Hematopoietic multipotent progenitor cell treated with erythropoietin and hydrocortisone succinate and interleukin-3 and kit ligand, for 8 days (in vitro differentiated cells): ENCODE measurements at places on chromosomes 11 and 22.

- no peak for DNase-seq
Measured at GRCh38 chr11:69540118-69541000, 58.9 kb downstream of the LINC01488 start.

DNA sequence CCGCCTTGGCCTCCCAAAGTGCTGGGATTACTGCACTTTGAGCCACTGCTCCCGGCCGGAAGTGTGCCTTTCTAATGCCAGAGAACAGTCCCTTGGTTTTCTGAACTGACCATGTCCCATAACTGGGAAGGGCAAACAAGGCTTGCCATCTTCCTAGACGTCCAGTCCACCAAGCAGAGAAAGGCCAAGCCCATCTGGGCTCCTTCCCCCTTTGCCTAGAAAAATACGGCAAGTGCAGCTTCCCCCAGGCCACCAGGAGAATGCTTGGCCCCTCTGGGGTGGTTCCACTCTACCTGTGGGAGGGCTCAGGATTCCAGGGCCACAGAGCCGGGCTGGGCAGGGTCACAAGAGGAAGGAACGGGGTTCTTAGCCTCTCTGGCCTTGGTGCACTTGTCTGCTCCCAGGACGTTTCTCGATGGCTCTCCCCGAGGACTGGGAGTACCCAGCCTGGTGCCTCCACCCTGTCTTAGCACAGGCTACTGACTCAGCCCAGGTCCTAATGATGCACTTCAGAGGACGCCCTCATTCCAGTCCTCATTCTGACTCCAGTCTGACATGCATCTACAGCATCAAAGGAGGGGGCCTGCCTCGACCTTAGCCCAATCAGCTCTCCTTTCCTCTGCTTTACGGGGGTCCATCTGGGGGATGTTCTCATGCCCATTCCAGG lies 1.2 kb downstream of the USP2 start:
- no peak for DNase-seq

DNA sequence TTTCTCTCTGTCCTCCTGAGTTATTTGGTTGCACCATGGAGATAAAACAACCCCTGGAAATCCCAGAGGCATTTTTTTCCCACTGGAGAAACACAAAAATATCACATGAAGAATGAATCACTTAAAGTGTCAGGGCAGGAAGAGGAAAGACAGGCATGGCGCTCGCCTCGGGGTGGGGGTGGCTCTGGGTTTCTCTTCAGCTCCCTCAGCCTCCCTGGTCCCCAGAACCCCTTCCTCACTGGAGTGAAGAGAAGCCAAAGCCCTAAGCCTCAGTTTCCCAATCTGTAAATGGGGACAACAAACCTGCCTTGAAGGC lies 938 bp downstream of the SHISAL1 start:
- no peak for DNase-seq

DNA sequence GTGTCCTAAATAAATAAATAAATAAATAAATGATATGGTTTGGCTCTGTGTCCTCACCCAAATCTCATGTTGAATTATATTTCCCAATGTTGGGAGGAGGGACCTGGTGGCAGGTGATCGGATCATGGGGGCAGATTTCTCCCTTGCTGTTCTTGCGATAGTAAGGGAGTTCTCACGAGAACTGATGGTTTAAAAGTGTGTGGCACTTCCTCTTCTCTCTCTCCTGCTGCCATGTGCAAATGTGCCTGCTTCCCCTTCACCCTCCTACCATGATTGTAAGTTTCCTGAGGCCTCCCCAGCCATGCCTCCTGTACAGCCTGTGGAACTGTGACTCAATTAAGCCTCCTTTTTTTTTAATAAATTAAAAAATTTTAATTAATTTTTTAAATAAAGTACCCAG lies 138.2 kb downstream of the FBXO7 start:
- DNase-seq, result no peak

- DNase-seq, result no peak
Measured at GRCh38 chr11:11537372-11537771, 84.4 kb downstream of the GALNT18 start.

GRCh38 chr22:50545522-50546325 lies at the start of gene KLHDC7B:
Gene KLHDC7B, plus strand, starts transcription at chr22:50545899. Its CDS starts 345 bp downstream, at chr22:50546244.
- DNase-seq, result no peak

DNA sequence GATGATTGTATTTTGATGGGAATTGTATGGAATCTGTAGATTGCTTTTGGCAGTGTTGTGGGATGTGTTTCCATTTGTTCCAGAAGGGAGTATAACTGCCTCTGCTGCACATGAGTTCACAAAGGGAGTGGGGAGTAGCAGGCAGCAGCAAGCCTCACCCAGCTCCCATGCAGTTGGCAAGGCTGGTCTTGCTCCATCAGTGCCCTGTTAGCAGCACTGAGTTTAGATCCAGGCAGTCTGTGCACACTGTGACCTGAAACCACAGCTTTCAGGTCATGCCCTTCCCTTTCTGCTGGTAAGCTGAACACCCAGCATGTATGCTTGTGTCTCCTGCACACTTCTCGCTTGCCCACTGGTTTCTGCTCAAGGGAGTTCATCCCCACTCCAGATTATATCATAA lies 3.7 kb upstream of the NUCB2 start:
- no peak for DNase-seq

GRCh38 chr11:129333873-129334272 lies 41.8 kb upstream of the BARX2 start:
- DNase-seq, result no peak

GRCh38 chr11:101127197-101127698 lies 2.4 kb downstream of the PGR start:
- no peak for DNase-seq

DNA sequence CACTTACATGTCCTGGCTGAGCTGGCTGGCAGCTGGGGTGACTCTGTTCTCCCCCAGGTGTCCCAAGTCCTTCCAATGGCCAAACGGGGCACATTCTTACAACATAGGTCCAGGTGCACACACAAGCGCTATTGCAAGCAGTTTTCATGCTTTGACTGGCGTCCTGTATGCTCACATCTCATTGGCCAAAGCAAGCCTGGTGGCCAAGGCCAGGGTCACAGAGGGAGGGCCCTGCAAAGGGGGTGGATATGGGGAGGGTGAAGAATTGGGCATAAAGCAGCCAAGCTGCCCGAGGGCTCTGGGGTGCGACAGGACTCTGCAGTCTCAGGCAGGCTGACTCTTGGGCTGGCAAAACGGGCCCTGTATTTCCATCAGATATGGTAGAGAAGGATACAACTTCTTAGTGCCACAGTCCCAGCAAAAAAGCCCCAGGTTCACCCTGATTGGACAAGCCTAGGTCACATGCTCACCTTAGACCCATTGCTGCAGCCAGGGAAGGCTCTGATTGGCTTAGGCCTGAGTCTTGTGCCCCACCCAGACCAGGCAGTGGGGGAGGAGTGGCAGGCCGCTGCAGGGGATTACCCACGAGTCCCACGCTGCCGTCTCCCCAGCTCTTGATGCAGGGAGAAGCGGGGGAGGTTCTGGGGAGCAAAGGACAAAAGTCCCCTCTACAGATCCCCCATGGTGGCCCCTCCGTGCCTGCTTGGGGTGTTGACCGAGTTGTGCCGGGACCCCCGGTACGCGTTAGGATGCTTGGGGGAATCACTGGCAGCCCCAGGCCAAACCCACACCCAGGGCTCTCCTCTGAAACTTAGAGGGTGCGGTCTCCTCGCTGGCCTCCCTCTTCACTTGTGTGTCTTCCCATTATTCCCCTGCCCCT lies 110.8 kb downstream of the ARHGAP8 start:
- DNase-seq, result peak; percentile 19

DNA sequence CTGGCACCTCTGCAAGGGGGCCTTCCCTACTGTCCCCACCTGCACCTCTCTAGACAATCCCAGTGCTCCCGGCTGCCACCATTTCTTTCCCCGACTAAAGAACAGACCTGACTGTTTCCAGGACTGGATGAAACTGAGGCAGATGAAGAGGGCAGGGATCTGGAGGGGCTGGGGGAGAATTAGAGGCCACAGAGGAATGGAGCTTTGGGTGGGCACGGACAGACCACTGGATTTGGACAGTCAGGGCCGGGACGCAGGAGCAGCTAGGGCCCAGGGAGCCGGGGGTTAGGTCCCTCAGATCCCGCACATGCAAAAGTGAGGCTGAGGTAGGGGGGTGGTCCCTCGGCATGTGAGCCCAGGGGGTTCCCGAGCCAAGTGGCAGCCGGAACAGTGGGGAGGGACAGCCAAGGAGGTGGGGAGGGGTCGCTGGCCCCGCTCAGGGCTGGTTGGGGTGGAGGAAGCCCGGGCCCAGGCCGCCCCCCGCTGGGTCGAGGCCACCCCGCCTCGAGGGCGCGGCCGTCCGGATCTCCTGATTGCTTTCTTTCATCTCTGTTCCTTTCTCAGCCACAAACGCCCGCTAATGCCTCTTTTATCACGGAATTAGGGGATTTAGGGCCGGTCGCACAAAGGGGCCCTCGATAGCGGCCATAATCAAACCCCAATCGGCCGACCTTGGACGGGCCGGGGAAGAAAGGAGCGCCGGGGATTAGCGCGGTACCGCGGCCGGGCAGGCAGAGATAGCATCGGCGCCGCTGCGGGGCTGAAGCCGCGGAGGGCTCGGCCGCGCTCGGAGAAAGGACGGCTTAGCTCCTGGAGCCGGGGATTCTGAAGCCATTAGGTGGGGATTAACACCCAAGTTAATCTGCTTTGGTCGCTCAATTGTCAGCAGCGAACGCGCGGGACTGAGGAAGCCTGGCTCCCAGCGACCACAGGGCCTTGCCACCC lies 9.3 kb downstream of the SLC25A1 start:
- DNase-seq, result no peak

DNA sequence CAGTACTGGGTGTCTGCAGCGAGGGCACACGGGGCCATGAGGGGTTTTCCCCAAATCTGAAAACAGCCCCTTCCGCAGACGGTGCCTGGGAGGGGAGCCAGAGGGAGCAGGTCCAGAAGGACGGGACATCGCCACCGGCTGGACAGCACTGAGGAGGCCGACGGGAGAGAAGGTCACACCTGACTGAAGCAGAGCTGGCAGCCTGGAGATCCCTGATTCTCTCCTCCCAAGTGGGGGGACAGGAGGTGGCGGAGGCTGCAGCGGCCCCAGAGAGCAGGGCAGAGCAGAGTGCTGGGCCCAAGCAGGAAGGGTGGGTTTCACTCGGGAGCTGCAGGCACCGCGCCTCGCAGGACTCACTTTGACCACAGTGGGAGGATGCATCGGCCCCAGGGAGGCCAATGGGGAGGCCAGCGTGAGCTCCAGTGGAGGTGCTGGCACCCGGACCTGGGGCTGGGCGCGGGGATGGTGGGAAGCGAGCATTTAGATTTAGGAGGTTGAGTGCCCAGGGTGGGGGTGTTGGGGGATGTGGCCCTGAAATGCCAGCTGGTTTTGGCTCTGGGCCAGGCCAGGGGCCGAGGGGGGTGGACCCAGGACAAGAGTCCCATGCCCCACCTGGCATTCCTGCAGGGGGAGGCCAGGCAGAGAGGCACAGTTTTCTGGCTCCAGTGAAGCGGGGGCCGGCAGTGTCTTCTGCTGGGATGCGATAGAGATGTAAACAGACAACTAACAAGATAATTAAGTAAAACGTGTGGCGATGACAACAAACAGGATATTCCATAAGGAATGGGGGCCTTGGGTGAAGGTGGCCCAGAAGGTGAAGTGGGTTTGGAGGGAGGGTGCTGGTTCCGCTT lies 92.3 kb upstream of the FGF3 start:
- DNase-seq, result no peak

DNA sequence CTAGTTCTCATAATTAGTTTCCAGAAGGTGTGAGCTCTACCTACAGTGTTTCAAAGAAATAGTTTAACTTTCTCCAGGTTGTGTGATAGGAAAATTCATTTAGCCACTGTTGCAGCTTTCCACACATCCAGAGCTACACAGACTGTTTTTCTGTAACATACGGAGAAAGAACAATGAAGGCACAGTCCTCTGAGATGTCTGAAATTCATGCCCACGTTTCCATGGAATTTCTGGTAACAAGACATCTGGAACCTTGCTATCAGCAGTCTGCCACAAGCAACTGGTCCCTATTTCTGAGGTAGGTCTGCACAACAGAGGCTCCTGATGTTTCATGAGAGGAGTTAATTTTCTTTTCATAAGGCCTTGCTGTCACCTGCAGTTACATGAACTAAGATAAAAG lies 273.3 kb upstream of the C11orf87 start:
- DNase-seq, result no peak

DNA sequence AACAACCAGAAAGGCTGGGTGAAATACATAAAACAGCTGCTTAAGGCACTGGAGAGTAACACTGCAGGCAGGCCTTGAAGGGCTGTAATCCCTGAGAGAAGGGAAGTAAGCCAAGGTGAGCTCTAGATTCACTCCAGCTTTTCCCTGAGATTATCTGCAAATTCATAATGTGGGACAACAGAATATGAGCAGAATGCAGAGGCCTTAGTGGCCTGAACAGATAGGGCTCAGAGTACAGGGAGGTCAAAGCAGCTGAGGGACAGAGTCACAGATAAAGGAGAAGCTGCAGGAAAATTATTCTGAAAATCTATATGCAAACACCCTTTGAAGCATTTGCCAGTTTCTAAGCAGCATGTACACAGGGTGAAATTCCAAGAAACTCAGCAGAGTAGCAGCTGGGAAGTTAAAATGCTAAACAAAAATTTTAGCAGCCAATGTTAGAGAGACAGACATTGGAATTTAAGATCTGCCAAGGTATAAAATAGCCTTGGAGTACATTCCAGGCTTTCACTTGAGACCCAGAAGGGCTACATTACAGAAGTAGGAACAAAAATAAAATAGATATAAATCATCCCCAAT lies 48.1 kb upstream of the CWF19L2 start:
- no peak for DNase-seq

GRCh38 chr22:41030891-41031290 lies 61.5 kb upstream of the EP300 start:
- DNase-seq, result no peak

DNA sequence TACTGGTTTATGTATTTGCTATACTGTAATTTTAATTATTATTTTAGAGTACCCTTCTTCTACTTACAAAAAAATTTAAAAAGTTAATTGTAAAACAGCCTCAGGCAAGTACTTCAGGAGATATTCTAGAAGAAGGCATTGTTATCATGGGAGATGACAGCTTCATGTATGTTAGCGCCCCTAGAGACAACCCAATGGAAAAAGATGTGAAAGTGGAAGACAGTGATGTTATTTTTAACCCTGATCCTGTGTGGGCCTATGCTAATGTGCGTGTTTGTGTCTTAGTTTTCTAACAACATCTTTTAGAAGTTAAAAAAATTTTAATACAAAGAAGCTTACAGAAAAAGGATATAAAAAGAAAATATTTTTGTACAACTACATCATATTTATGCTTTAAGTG lies 205.0 kb downstream of the FAM76B start:
- DNase-seq, result peak; percentile 7

- DNase-seq, result peak; percentile 39
Measured at GRCh38 chr11:8090756-8091155, 9.7 kb downstream of the TUB start.

- DNase-seq, result peak; percentile 50
Measured at GRCh38 chr11:69292221-69292648, 1.7 kb upstream of the MYEOV start.
